ENCODE measurements at places on chromosomes 6 and 20.

DNA sequence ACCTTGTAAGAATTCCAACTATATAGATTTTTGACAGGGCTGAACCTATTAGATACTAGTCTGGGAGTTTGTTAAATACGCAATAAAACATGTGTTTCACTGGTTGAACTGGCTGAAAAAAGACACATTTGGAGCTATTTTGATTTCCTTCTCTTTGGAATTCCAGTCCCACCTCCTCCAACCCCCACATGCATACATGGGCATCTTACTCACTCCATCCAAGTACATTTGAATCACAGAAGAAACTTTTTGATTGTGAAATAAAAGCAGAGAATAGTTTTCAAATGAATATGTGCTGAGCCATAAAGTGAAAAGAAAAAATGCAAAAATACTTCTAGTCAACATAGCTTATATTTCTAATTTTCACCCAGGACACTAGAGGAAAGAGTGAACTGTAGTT lies 33.9 kb upstream of the STXBP5 start:
- no peak for DNase-seq

GRCh38 chr6:137092018-137092417 lies 47.3 kb upstream of the IL20RA start:
- DNase-seq, result no peak

GRCh38 chr6:166849749-166850183 lies 106.6 kb downstream of the RNASET2 start:
- DNase-seq, result no peak

DNA sequence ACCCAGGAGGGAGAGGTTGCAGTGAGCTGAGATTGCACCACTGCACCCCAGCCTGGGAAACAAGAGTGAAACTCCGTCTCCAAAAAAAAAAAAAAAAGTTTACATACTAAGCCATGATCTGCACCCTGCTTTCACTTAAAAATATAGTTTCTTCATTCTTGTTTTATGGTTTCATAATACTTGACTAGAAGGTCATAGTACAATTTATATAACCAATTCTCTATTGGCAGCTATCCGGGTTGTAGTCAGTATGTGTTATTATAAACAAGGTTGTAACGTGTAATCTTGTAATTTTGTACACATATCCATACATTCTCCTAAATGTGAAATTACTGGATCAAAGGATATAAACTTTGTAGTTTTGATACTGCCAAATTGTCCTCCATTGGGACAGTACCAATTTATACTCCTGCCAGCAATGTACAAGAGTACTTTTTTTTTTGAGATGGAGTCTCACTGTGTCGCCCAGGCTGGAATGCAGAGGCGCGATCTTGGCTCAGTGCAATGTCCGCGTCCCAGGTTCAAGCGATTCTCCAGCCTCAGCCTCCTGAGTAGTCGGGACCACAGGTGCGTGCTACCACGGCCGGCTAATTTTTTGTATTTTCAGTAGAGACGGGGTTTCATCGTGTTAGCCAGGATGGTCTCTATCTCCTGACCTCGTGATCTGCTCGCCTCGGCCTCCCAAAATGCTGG lies 144.8 kb downstream of the GJA10 start:
- DNase-seq, result no peak

GRCh38 chr6:106997392-106998158 lies 23.0 kb upstream of the CD24 start:
- peak; percentile 59 for DNase-seq

DNA sequence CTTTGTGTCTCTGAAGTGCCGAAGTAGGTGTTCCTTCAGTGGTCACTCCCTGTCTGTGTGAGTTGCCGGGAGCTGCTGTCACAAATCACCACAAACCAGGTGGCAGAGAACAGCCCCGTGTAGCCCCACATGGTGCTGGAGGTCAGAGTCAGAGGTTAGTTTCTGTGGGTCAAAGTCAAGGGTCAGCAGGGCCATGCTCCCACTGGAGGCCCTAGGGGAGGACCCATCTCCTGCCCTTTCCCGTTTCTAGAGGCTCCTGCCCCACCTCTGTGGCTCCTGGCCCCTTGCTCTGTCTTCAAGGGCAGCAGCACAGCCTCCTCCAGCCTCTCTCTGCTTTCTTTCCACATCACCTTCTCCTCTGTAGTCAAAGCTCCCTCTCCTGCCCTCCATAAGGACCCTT lies 264.3 kb downstream of the TAF4 start:
- no peak for DNase-seq

GRCh38 chr6:164206807-164207423 lies 792.4 kb downstream of the QKI start:
- no peak for DNase-seq

DNA sequence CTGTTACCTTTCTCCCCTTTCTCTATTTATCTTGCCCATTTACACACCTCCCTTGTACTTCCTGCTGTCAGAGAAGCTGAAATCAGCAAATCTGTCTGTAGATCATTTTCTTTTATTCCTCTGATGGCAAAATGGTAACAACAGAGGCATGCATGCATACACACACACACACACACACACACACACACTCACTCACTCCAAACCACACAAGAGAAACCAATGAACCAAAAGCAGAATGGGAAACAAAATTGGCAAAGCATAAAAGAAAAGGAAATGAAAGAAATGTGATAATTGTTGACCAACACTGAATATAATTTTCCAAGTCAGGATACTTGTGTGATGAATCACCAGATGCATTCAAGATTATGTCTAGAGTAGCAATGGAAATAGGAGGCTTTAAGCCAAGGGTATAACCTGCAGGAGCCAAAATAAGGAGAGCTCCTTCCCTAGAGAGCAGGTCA lies 172.4 kb downstream of the PLCB4 start:
- no peak for DNase-seq

DNA sequence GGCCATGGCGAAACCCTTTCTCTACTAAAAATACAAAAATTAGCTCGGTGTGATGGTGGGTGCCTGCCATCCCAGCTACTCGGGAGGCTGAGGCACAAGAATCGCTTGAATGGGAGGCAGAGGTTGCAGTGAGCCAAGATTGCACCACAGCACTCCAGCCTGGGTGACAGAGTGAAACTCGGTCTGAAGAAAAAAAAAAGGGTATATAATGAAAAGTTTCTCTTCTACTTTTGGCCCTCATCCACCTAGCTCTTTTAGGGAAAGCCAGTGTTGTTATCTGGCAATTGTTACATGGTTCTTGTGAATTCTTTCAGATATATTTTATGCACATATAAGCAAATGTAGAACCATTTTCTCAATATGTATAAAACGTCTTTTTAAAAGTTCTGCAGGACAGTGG lies 19.0 kb downstream of the KIF3B start:
- no peak for DNase-seq

DNA sequence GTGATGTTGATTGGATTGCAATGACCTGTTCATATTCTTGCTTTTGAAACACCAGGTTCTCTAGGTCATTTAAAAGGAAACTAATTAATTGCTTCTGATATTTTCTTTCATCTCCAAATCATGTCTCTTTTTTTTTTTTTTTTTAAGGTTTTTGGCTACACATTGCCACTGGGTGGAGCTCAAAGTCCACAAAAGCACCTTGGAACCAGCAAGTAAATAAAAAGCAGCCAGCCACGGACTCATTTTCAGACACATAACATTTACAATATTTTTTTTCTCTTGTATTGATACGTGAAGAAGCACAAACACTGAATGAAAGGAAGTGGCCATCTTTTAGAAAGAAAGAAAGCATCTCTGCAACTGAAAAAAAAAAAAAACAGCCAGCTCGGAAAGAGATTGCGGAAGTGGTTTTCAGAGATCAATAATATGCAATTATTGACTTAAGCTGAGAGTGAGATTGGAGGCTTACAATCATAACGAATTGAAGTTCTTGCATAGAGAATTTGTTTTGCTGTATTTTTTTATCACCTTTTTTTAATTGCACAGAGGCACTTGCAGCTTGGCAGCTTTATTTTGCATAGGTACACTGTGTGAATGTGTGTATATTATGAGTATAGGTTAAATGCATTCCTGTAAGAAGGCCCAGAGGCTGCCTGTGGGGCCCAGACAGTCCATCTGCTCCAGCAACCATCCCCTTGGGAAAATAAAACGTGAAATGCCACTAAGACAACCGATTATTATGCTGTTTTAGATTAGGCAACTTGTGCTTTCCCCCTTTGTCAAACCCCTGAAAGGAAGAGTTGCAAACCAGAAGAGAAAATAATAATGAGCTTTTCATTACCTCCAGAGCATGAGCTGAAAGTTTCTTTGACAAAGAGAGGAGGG lies 28.2 kb downstream of the CGA start:
- peak; percentile 67 for DNase-seq

DNA sequence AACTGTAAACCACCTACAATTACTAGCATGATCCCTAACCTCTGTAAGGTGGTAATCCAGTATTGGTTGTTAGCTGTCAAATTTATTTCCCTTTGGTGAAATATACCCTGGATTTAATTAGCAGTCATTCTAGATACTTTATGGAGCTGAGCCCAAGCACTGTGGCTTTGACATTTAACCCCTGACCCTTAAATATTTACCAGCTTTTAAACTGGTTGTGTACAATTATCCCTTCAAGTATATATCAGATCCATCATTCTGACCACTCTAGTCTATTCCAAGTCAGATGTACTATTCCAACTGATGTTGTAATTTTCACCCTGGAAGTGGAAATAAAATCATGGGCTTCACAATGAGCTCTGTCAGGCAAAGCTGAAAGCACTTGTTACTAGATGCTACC lies 229.6 kb downstream of the FOXC1 start:
- DNase-seq, result no peak

- DNase-seq, result no peak
These were observed 54.9 kb upstream of the AIG1 start for GRCh38 chr6:143005816-143006215.

GRCh38 chr6:132937466-132937906 lies 123.1 kb downstream of the RPS12 start:
- DNase-seq, result no peak

DNA sequence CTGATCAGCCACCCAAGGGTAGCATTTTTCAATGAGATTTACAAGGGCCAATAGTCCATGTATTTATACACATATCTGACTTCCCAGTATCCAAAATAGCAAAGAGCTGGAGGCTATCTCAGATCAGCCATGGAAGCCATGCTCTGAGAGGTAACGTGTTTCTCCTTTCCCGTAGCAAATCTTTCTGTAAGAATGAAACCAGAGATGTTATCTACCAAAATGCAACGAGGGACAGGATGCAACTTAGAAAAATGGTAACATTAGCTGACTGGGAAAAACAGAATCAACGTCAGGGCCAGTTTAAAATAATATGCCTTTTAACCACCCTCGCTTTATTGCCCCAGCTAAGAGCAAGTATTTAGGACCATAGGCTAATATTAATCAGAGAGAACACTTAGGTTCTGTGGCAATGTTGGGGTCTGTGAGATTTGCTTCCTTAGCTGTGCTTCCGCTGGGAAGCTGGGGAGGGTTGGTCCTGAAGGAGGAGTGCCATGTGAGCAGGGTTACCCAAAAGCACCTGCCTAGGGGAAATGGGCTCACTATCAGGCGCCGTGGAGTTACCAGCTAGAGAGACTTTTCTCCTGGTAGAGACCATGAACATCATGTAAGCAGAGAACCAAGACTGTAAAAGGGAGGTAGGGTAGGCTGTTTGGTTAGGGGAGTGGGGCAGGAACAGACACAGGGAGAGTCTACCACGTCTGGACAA lies 1.2 kb downstream of the ZNF831 start:
- DNase-seq, result no peak

DNA sequence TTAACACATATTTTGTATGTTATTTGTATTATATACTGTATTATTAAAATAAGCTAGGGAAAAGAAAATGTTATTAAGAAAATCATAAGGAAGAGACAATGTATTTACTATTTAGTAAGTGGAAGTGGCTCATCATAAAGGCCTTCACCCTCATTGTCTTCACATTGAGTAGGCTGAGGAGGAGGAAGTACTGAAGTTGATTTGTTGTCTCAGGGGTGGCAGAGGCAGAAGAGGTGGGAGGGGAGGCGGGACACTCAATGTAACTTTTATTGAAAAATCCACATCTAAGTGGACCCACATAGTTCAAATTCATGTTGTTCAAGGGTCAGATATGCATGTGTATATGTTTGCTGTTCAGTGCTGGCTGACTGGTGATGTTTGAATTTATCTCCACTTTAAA lies 210.2 kb upstream of the CITED2 start:
- peak; percentile 35 for DNase-seq

GRCh38 chr6:82955841-82956240 lies 109.8 kb downstream of the UBE3D start:
- DNase-seq, result no peak

- DNase-seq, result no peak
These were observed 31.7 kb downstream of the C20orf173 start for GRCh38 chr20:35497780-35498189.

GRCh38 chr20:12660918-12661317 lies 347.9 kb upstream of the SPTLC3 start:
- DNase-seq, result no peak

All from inflammatory macrophage (primary cell).